ENCODE measurements at places on chromosomes 5 and 9. TPM values are rescaled to one million over a fixed set of nuclear protein-coding genes. Genes with fewer than 3 reads are reported as not detected.

The TSLP gene
- total RNA-seq = 7.0 TPM

The KIF4B gene
- total RNA-seq = 4.8 TPM

The LOX gene
- 303 TPM for total RNA-seq

The CDH12 gene
- 3.6 TPM for total RNA-seq

The PITX1 gene
- total RNA-seq = 17.3 TPM

The SAXO1 gene
- 1.9 TPM for total RNA-seq

The EGFL7 gene
- total RNA-seq = 49.4 TPM

The SLC4A9 gene
- total RNA-seq = not detected

The PFN3 gene
- not detected for total RNA-seq

GRCh38 chr5:96661855-96662724 lies at the start of gene CAST:
Gene CAST (plus strand): TSS chr5:96662376. CDS start chr5:96662423, 47 bp downstream.
- peak; percentile 97 for DNase-seq

- no peak for DNase-seq
Observed at GRCh38 chr5:98458726-98459125, 314.7 kb upstream of the RGMB start.

DNA sequence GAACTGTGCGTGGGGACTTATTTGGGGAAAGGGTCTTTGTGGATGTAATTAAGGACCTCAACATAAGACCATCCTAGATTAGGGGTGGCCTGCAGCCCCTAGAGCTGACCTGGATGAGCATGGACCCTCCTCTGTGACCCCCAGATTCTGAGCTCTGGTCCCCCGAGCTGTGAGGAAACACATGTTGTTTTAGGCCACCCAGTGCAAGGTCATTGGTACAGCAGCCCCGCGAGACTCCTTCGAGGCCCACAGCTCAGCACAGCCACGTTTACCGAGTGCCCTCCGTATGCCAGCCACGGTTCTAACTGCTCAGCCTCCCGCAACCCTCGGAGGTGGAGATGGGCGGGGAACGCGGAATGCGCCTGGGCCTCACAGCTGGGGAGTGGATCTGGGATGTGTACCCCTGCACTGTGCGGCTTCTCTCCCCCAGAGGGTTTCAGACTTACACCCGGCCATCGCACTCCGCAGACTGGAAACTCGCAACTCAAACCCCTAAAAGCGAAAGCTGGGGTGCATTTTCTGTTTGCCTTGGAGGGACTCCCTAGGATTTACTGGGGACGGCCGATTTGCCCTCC lies 4.5 kb upstream of the GPSM1 start:
- no peak for DNase-seq

DNA sequence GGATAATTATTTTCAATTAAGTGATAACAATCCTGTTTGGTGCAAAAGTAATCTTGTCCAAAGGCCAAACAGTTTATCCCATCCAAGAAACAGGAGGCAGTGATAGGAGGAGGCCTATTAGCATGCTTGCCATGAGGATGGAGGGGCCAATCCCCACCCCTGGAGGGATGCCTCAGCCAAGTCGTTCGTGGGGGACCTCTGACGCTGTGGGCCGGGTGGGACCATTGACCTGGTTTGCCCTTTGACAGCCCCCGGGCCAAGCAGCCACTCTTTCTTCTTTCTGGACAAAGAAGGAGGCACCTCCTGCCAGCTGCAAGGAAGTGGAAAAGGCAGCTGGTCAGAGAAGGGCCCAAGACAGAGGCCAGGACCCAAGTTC lies 39.5 kb upstream of the GRHPR start:
- no peak for DNase-seq

DNA sequence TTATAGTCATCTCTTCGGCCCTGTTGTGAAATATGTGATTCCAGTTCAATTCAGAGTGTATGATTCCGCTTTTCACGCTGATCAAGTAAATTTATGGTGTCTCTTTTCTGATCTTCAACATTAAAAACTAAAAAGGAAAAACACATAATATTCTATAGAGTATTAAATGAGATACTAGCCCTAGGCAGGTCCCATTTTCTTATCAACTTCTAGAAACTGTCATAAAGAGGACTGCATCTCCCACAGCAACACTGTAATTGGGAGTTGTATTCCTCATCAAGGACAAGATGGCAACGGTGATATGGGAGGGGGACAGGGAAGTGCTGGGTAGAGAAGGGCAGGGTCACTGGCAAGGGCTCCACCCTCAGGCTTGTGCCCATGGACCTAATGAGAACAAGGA lies 71.6 kb downstream of the GOLM1 start:
- no peak for DNase-seq

DNA sequence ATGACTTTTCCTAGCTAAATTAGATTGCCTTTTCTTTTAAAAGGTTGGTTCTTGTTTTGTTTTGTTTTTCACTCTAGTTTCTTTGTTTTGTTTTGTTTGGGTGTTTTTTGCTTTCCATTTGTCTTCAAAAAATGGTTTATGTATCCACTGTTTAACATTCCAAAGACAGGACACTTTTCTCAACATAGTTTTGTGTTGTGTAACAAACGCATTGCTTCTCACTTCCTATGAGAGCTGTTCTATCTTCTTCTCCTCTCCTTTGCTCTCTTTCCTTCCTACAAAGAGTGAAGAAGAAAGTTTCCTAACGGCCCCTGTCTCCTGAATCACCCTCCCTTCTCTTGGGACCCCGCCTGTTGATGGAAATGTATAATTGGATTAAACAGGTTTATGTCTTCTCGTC lies 539.7 kb downstream of the ACTL7B start:
- DNase-seq = no peak

- DNase-seq = no peak
Observed at GRCh38 chr9:76898786-76899185, 7.1 kb downstream of the PRUNE2 start.

DNA sequence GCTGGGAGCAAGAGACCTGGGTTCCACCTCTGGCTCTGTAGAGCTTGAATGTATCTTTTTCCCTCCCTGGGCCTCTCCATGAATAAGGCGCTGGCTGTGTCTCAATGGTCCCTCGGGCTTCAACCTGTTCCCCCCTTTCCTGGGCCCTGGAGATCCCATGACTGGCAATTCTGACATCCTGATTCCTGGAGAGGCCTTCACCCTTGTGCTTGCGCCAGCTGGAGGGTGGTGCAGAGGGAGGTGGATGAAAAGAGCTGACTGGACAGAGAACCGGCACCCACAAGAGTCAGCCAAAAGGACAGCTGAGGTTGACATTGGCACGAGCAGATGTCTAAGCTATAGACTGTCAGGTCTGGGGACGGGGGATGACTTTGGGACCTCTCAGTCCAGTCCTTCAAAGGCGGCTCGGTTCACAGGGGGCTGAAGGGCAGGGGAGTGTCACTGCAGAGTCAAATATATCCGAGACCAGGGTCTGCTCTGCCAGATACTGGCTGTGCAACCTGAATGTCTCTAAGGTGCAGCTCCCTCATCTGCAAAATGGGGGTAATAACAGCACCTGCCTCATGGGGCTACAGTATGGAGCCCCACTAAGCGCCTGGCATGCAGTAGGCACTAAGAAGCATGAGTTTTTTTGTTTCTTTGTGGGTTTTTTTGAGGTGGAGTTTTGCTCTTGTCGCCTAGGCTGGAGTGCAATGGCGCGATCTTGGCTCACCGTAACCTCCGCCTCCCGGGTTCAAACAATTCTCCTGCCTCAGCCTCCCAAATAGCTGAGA lies 13.8 kb downstream of the DNM1 start:
- DNase-seq = no peak

DNA sequence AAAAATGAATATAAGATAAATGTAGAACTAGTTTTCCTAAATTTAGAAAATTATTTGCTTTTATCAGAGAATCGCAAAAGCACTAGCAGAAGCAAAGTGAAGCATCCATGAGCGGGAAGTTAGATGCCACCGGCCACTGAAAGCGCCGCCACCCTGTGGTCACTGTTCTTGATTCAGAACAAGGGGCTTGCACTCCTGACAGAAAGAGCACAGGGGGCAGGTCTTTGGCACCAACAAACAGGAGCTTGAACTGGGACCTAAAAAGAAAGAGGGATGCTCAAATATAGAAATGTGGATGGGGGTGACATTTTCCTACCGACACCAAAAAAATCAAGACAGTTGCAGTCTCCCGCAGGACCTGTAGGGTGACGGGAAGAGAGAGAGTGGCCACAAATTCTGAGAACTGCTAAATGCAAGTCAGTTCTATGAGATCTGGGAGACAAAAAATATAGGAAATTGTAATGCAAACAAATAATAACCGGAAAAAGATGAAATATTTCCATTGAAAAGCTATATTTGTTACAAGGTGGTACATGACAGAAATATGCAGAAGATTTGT lies 144.3 kb downstream of the CDH12 start:
- DNase-seq = no peak

DNA sequence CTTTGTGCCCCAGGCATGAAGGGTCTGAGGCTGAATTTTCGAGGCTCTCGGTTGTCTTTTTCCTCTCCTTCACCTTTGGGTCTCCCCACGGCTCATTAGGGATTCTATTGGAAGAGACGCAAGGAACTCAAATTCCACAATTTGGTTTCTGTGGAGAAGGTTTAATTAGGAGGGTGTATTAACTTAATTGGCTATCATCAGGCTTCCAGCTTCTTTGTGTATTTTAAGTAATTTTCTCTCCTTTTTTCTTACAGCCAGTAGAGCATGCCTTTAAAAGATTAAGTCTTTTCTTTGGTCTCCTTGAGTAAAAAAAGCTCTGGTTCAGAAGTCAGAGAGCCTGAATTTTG lies 115.4 kb downstream of the PDZD2 start:
- no peak for DNase-seq

- DNase-seq = no peak
Observed at GRCh38 chr9:8062459-8062858, 262.9 kb upstream of the DMAC1 start.

DNA sequence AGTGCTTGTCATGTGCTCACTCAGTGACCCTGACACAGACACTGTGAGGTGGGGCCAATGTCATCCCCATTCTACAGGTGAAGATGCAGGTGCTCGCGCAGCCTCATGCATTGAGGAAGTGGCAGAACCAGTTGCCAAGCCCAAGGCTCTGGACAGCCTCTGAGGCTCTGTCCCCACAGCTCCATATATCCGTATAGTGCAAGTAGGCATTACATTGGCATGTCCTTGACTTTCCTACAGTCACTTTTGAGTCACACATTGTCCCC lies 58.8 kb upstream of the ANGPTL2 start:
- no peak for DNase-seq

DNA sequence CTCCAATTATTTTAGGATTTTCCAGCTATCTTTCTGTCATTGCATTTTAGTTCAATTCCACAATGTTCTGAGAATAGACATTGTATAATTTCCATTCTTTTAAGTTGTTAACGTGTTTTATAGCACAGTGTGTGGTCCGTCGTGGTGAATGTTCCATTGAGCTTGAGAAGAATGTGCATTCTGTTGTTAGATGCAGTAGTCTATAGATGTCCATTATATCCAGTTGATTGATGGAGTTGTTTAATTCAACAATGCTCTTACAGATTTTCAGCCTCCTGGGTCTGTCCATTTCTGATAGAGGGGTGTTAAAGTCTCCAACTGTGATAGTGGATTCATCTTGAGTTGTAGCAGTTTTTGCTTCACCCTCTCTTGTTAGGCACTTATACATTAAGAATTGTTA lies 1587.7 kb upstream of the NUDT12 start:
- DNase-seq = no peak

DNA sequence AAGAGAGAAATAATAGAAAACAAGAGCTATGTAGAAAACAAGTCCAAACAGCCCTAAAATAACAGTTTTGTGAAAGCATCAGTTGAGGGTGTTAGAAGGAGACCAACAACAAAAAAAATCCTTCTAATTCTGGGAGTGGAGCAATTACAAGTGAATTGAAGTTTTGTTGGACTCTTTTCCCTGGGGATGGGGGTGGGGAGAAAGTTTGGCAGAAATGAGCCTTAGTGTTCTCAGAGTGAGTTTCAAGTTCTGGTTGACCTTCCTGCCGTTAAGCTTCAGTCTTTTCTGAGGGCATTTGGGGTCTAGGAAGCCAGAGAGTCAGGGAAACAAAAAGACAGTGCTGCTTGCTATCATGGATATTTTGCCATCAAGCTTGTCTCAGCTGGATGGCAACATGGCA lies 106.3 kb upstream of the TRIM32 start:
- no peak for DNase-seq

DNA sequence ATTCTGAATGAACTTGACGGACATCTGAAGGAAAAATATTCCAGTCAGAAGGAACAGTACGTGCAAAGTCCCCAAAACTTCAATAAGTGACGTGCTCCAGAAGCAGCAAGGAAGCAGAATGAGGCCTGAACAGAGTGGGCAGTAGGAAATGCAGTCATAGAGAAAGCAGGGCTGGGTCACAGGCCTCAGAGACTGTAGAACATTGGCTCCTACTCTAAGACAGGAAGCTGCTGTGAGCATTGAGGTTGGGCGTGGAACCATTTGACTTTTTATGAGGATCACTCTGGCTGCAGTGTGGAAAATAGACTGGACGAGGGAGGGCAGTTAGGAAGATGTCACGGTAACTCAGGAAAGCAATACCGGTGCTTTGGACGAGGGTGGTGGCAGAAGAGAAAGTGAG lies 64.0 kb downstream of the DOCK8 start:
- peak; percentile 10 for DNase-seq

DNA sequence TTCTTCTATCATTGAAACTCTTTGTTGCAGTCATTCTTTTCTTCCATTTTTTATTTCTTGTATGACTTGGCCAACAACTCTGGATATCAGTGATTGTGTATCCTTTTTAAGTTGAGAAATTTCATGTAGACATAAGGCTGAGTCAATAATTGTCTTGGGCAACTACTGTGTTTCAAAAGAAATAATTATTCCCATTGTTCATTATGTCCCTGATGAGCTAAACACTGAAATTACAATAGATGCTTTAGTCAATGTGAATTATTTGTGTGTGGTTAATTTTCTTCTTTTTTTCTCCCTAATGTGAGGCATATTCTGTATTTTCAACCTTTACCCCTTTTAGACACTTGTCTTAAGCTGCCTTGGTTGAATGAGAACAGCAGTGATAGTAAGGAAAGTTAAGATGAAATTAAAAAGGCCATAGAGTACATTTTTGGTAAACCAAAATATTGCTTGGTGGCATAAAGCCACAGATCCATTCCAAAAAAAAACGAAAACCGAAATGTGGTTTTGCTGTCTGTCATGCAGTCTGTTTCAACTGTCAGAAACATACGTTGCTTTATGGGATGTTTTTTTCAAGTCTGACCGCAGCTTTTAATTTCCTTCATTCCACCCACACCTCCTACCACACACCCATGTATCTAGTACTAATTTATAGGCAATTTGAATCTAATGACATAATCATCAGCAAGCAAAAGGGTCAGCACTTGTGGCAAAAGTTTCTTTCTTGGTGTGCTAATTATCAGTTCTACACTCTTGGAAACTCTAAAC lies 21.1 kb downstream of the TLE4 start:
- no peak for DNase-seq

- DNase-seq = no peak
Observed at GRCh38 chr5:88708021-88708420, 175.0 kb downstream of the MEF2C start.

GRCh38 chr9:106868087-106868486 lies 5.1 kb downstream of the ZNF462 start:
- DNase-seq = peak; percentile 30

- DNase-seq = peak; percentile 63
Observed at GRCh38 chr5:150209099-150209635, 19.3 kb downstream of the SLC6A7 start.

GRCh38 chr9:108434502-108434901 lies 421.3 kb downstream of the ACTL7B start:
- DNase-seq = no peak

All from umbilical cord (tissue), 2 donors.